ENCODE measurements at places on chromosomes 5 and 9.

DNA sequence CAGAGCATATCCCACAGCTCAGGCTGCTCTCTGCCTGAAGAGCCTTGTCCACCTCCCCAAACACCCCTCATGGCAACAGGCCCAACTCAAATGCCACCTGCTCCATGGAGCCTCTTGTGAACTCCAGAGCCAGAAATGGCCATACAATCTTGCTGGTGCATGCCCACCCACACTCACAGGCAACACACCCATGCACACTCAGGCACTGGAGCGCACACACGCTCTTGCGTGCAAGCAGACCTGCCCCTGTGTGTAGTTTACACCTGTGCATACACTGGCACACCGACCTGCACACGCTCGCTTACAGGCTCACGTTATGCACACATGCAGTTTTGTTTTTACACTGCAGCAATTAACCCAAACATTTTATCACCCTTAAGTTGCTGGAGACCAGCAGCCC lies 40.0 kb downstream of the HRH2 start:
- no peak for DNase-seq

DNA sequence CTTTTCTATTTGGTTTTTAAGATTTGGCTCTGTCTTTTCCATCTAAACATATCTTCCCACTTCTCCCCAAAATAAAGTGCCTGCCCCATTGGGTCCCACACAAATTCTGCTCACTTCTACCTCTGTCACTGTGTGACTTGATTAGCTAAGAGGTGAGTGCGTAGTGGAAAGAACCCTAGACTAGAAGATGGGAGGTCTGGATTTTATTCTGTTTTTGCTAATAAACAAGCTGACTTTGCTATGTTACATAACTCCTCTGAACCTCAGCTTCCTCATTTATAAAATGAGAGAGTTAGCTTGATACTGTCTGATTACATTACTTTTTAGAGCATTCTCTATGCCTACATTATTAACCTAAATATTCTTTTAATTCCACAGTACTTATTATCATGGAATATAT lies 51.3 kb upstream of the PTGER4 start:
- DNase-seq = no peak

GRCh38 chr5:60577116-60577515 lies 122.8 kb downstream of the DEPDC1B start:
- DNase-seq = no peak

DNA sequence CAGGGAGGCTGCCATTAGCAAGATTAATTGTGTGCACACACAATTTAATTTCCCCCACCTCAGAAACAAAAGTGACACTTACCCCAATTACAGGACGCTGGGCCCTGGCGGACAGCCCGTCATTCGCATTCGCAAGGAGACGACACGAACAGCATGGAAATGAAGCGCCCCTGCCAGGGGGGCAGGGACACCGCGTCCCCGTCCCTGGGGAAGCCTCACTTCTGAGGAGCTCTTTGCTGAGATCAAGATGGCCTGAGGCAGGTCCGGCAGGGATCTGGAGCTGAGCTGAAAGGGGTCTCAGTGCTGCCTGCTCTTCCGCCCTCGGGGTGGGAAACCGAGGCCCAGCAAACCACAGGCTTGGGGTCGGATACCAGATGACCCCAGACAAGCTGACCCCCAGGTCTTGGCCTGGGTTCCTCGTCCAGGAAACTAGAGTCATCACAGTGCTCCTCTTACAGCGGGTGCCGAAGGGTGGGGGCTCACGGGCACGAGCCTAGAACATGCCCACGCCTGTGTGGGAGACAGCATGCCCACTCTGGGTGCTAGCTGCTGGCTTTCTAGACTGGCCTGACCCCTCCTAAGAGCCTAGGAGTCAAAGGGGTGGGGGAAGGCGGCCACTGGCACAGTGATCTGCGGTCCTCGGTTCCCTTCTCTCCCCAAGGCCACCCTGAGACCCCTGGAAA lies 103.2 kb downstream of the VAV2 start:
- DNase-seq = no peak

DNA sequence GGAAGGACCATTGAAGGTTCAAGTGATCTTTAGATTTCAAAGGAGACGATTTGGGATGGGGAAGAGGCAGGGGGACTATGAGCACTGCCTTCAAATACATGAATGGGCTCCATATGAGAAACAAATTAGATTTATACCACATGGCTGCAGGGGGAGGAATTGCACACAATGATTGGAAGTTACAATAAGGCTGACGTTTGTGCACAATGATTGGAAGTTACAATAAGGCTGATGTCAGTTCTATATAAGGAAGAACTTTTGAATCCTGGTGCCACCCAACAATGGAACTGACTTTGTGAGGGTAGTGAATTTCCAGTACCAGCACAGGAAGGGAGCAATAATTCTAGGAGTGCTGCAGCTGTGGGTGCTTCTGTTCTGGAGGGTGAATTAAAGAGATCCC lies 95.7 kb upstream of the PTGER4 start:
- DNase-seq = no peak

- no peak for DNase-seq
Measured at GRCh38 chr5:144594919-144595318, 424.2 kb downstream of the KCTD16 start.

DNA sequence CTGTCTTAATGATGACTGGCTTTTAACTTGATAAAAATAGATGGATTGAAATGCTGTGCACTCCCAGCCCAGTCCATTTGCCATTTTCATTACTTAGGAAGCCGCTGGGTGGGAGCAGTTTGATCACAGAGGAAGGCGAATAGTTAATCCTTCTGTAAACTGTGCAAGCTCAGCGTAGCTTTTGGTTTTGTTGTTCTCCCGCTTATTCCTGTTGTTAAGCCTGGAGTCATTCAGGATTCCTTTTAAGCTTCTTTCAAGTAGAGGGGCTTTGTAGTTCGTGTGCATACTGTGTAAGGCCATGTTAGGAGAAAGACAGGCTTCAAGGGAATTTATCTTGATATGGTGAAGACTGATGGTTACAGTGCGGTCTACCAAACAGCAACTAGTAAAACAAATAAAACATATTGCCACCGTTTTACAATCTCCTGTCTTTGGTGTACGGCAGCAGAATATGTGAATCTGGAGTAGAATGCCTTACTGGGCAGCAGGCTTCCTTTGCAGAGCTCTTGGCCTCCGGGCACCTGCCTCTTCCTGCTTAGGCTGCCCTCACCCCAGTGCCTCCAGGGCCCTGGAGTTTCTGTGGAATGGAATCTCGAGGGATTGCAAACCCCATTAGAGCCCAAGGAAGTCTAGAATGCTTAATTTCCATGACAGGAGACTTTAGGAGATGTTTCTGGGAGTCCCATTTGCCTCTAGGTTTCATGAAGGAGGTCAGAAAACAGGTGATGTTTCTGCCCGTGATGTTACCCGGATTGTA lies 141.4 kb downstream of the TRIO start:
- no peak for DNase-seq

- DNase-seq = no peak
Measured at GRCh38 chr9:83642793-83643192, 19.9 kb downstream of the IDNK start.

DNA sequence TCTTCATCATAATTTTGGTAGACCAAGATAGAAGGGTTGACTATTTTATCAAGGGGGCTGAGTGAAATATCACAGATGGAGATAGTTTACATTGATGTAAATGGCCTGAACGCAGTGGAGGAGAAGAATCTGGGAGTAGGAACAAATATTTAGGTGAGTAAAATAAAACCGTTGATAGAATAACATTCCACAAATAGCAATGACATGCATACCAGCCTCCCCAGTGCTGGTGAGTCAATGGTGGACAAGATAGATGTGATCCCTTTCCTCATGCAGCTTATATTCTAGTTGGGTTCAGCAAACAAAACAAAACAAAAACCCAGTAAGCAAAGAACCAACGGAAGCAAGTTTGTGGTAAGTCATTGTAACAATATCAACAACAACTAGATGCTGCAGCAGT lies 385.2 kb downstream of the FAM170A start:
- no peak for DNase-seq

All from left hindlimb (tissue), 1 donor.